ENCODE measurements at places on chromosomes 1 and 21. TPM values are rescaled to one million over a fixed set of nuclear protein-coding genes. Genes with fewer than 3 reads are reported as not detected.

Gene MEGF6
- 0.92 TPM for total RNA-seq

Gene ADAMTSL4
- 0.06 TPM for total RNA-seq

Gene RYR2
- total RNA-seq: 0.40 TPM

Gene NBPF3
- total RNA-seq: 12.3 TPM

Gene PTAFR
- total RNA-seq: 0.26 TPM

Gene OPTC
- total RNA-seq: not detected

Gene AIRE
- total RNA-seq: not detected

Gene TRNP1
- 15.2 TPM for total RNA-seq

Data from HT1080 (cell line).